ENCODE measurements at places on chromosomes 1 and 21. TPM values are rescaled to one million over a fixed set of nuclear protein-coding genes. Genes with fewer than 3 reads are reported as not detected.

- DNase-seq: no peak
Observed at GRCh38 chr21:37272897-37273296, 5.8 kb upstream of the VPS26C start.

RAB3B gene
- 4.5 TPM for total RNA-seq

NECTIN4 gene
- 6.8 TPM for total RNA-seq

DNA sequence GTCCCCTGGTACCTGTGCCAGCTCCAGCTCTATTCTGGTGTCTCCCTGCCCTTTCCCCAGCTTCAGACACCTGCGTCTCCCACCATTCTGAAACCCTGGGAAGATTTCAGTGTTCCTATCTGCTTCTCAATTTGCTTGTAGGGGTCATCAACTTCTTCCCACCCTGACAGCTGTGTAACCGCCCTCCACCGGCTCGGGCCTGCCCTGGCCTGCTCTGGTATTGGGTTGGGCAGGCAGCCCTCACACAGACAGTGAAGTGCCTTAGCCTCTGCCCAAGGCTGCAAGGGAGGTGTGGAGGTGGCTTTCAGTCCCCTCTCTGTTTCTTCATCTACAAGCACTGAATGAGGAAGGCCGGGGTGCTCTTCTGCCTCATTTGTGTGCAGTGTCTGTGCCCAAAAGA, 97.2 kb downstream of the LAMC2 start:
- no peak for DNase-seq

DNA sequence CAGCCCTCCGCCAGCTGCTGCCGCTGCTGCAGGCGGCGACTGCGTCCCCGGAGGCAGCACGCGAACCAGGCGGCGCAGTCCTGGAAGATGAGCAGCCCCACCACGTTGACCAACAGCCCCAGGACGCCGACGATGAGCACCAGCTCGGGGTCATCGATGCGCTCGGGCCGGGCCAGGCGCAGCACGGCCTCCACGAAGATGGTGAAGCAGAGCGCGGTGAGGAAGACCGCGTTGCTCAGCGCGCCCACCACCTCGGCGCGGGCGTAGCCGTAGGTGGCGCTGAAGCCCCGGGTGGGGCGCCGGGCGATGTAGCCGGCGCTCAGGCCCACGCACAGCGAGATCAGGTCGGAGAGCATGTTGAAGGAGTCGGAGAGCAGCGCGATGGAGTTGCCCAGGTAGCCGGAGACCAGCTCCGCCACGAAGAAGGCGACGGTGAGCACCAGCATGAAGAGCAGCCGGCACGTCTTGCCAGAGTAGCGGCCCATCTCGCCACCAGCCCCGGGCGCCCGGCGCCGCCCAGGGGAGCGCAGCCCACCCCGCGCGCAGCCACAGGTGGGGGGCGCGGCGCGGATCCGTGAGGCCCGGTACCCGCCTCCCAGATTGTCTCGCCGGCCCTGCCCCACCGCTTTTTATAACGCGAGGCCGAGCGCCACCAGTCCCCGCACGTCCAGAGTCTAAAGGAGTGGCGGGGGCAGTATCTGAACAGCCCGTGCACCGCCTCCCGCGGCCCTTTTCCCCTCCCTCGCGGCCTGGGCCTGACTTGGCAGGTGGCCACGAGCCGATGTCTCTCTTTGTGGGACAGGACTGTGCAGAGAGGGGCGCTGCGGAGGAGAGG, at the start of gene SLC30A10:
TSS of gene SLC30A10 (minus strand) at position 602 of the 835 bp plus-strand sequence. CDS start at position 485, 117 bp downstream.
- no peak for DNase-seq

GRCh38 chr1:230084408-230085177, 17.6 kb downstream of the GALNT2 start:
- DNase-seq: peak; percentile 100

GRCh38 chr1:174167265-174167803, 8.0 kb downstream of the RABGAP1L start:
- DNase-seq: no peak

All from PC-3 (cell line).